Cerebellar cortex (tissue), 1 donor: ENCODE measurements at places on chromosomes 6 and 20.

GRCh38 chr6:43771210-43771857 lies 1.3 kb downstream of the VEGFA start:
- DNase-seq = peak; percentile 55

DNA sequence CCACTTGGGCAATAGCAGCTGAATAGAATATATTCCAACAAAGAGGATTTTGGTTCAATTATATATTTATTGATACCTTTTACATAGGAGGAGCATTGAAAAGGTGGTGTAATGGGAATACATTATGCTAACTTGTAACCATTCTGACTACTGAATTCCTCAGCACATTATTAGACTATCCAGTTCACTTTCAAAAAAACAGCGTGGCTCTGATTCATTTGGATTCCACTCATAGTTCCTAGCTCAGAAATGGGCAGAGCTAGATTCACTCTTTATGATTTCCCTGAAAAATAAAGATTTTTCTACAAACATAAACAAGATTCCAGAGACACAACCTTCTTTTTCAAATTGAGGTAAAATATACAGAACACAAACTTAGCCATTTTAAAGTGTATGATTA lies 9.2 kb upstream of the TRERF1 start:
- DNase-seq = no peak

DNA sequence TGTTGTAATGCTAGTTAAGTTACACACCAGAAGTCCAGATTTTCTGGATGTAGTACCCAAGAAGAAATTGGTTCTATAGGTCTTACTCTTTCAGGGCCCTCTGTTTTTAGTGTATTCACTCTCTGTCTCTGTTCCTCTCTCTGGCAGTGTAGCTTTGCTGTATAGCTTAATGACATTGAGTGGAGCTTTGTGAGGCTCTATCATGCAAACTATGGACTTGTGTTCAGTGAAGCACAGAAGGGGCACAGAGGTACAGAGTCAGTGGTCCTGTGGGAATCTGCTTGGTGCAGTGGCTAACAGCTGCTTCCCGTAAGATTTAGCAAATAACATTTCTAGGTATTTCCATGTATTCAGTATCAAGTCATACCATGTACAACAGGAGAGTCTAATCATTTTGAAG lies 26.1 kb downstream of the NKX2-4 start:
- no peak for DNase-seq

GRCh38 chr6:47512872-47513271 lies 35.3 kb downstream of the CD2AP start:
- no peak for DNase-seq

DNA sequence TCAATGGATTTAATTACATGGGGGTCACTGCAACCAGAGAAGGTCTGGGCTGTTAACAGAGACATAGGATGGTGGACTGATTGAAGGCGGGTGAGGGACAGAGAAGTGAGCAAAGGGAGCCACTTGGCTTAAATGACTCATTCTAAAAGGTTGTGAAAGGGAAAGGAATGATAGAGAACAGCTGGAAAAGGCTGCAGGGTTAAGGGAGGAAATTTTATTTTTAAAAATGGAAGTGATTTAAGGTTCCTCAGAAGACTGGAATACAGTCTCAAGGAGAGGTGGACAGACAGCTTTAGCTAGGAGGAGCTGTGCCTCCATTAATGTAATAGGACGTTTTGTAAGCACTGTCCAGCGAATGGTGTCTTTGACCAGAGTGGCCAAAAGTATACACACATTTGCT lies 46.7 kb downstream of the RGS17 start:
- DNase-seq = no peak

DNA sequence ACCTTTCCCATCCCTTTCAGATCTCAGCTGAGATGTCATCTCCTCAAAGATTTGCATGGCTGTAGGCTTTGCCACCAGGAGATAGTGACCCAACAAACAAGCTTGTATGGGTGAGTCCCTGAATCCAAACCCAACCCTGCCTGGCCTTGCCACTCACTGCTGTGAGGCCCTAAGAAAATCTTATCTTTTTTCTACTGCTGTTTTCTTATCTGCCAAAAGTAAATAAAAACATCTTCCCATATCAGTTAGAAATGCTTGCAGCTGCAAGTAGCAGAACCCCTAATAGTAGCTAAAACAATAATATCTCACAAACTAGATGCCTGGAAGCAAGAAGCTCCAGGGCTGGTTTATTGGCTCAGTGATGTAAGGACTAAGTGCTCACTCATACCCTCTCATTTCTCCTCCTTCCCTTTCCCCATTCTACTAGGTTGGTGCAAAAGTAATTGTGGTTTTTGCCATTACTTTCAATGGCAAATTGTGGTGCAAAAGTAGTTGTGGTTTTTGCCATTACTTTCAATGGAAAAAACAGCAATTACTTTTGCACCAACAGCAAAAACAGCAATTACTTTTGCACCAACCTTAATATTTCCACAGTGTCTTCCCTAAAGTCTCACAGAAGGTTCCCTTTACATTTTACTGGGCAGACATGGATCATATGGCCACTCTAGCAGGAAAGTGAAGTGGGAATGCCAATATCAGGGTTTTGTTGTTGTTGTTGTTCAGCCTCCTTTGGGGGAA lies 56.7 kb upstream of the PSMF1 start:
- DNase-seq = no peak

DNA sequence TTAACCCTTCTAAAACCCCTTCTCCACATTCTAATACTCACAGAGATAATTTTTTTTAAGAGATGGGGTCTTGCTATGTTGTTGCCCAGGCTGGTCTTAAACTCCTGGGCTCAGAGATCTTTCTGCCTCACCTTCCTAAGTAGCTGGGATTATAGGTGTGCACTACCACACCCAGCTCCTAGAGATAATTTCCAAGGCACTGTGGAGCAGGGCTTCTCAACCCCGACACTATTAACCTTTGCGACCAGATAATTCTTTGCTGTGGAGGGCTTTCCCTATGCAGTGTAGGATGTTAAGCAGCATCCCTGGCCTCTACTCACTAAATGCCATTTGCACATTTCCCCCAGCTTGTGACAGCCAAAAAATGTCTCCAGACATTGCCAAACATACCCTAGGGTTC lies 8.8 kb upstream of the RREB1 start:
- no peak for DNase-seq

DNA sequence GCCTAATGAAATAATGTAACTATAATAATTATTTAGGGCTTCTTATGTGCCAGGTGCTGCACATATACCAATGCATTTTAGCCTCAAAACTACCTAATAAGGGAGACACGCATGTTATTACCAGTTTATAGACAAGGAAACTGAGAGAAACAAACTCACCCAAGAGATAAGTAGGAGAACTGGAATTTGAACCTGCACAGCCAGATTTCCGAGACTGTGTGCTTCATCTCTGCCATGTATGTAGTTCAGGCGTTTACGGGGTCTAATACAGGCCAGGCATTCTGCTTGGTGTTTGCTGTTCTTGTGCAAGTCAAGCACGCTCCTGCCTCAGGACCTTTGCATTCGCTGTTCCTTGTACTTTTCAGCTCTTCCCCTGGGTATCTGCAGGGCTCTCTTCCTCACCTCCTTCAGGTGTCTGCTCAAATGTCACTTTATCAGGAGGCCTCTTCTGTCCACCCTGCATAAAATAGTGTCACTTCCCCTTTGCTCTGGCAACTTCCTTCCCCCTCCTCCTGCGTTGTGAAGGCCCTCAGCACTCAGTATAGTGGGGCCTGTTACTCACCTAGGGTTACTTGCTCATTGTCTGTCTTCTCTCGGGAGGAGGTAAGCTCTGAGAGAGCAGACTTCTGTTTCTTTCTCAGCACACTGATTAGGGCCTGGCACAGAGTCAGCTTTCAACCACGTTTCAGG lies 6.1 kb upstream of the NSFL1C start:
- no peak for DNase-seq
